Endothelial cell (in vitro differentiated cells): ENCODE measurements at places on chromosomes 7 and 10.
A peak's percentile ranks its signal among the peaks of the same experiment; 100 is the strongest.

- DNase-seq, result no peak
- no peaks in the 10 kb centered on the region for H3K4me1 ChIP-seq
- peaks cover 1% of the 10 kb centered on the region for H3K27me3 ChIP-seq
- no peak overlapping the region for H3K27ac ChIP-seq
- H3K4me3 ChIP-seq, result no peak overlapping the region
- no peaks in the 10 kb centered on the region for H3K36me3 ChIP-seq
Measured at GRCh38 chr7:122686360-122686878, 12.5 kb downstream of the RNF133 start.

DNA sequence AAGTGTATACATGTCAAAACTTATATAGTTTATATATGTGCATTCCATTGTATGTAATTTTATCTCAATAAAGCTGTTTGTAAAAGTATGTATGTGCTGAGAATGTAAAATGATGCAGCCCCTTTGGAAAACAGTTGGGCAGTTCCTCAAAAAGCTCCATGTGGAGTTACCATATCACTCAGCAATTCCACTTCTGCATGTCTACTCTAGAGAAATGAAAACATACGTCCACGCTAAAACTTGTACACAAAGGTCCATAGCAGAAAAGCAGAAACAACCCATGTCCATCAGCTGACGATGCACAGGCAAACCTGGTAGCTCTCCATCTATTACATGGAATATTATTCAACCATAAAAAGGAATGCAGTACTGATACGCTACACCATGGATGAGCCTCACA, 8.3 kb upstream of the RGS10 start:
- H3K27ac ChIP-seq, result no peak overlapping the region
- H3K36me3 ChIP-seq, result peaks cover 6% of the 10 kb centered on the region

DNA sequence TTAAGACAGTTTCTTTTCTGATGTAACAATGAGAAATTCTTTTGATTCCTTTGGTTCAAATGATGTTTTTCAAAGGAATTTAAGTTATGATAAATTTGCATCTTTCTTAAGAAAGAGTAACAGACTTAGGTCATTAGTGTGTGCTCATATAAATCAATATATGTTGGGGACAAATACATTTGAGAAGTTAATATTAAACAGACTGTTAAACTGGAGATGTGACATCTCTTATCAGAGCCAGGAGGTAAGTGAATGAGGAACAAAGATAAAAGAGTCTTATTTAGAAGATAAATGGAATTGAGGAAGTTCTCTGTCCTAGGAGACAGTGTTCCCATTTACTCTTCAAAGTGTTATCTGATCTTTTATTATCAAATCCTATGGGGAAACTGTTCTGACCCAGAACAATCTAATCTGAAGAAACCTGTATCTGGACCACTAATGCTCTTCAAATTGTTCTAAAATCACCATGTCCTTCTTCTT, 104.8 kb upstream of the LAMB4 start:
- peaks cover 3% of the 10 kb centered on the region for H3K27me3 ChIP-seq
- H3K36me3 ChIP-seq, result no peaks in the 10 kb centered on the region
- no peak for DNase-seq
- no peak overlapping the region for H3K4me3 ChIP-seq
- peaks cover 48% of the 10 kb centered on the region for H3K4me1 ChIP-seq

DNA sequence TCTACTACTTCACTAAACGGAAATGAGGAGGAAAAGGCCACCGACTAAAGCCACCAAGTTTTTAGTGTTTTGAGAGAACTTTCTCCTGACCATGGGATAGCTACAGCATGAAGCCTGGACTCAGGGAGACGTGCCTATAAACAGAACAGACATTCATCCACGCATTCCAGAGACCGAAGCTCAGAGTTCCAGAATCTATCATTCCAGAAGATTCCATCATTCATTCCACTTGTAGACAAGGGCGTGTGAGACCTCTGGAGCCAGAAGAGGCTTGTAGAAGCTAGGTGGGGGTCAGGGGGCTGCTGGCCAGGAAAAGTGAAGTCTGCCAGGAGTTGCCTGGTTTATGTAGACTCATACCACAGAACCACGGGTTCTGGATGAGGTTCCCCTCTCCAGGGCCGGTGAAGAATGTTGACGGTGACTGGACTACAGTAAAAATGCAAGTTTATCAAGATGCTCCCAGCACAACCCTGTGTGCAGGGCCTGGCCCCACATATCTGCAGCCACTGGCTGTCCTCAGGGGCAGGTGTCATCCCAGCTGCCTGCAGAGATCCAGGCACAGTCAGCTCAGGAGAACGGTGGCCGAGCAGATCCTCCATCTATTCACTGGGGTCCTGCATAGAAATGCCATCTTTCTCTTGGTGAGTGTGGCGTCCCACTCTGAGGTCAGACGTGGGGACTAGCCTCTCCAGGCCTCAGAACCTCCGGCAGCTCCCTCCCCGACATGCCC, 215.7 kb downstream of the USP6NL start:
- no peak for DNase-seq
- peaks cover 10% of the 10 kb centered on the region for H3K27me3 ChIP-seq
- H3K4me1 ChIP-seq, result peaks cover 3% of the 10 kb centered on the region
- no peak overlapping the region for H3K27ac ChIP-seq
- no peak overlapping the region for H3K4me3 ChIP-seq
- H3K36me3 ChIP-seq, result peaks cover 4% of the 10 kb centered on the region

DNA sequence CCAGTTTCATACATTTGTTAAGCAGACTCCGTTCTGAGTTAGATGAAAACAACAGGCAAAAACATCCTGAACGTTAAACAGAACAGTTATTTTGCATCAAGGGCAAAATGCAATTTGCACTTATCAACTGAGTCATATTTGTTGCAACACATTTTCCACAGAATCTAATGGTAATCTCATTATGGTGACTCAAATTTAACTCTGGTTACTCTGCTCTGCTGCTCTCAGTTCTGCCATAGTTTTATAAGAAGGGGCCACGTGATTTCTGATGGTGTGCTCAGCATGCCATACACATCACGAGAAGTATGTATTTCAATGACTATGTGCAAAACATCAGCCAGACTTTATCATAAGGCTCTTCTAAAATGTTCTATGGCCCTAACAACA, 148.8 kb downstream of the CHCHD3 start:
- no peak overlapping the region for H3K4me3 ChIP-seq
- peaks cover 5% of the 10 kb centered on the region for H3K4me1 ChIP-seq
- H3K36me3 ChIP-seq, result peaks cover 5% of the 10 kb centered on the region
- peaks cover 6% of the 10 kb centered on the region for H3K27me3 ChIP-seq
- no peak overlapping the region for H3K27ac ChIP-seq
- DNase-seq, result no peak

DNA sequence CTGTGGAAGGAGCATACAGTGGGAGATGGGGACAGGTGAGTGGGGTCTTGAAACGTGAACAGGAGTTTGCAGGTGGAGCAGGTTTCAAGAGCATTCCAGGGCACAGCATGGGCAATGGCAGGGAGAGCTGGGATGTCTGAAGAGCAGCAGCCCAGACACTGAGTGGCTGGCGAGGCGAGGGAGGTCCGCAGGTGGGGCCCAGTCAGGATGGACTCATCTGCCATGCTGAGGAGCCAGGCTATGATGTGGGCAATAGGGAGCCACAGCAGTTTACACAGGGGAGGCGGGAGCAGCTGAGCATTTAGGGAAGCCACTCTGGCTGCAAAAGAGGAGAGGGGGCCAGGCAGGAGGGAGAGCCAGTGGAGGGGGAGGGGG, 138.7 kb downstream of the FAM53B start:
- peaks cover 5% of the 10 kb centered on the region for H3K4me1 ChIP-seq
- DNase-seq, result no peak
- H3K4me3 ChIP-seq, result no peak overlapping the region
- peaks cover 9% of the 10 kb centered on the region for H3K27me3 ChIP-seq

- no peaks in the 10 kb centered on the region for H3K27me3 ChIP-seq
- H3K36me3 ChIP-seq, result no peaks in the 10 kb centered on the region
- DNase-seq, result no peak
- no peaks in the 10 kb centered on the region for H3K4me1 ChIP-seq
- no peak overlapping the region for H3K27ac ChIP-seq
- H3K4me3 ChIP-seq, result no peak overlapping the region
Measured at GRCh38 chr7:95190515-95190914, 133.8 kb downstream of the PON1 start.

DNA sequence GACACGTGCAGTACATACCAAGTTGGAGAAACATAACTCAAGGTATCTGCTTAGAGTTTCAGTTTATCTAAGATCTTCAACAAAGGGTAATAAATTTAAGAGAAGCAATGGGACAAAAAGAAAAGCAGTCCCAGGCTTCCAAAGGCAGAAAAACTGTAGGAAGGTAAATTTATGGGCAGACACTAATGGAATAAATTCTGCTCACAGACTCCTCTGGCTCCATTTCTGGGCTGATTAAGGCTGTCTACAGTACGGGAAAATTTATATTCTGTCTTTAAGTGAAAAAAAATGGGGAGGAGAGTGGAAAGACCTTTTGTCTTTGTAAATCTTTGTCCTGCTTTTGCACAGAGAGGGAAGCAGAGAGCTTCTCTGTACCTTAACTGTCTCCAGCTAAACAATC, 587.5 kb upstream of the IGFBP3 start:
- no peak overlapping the region for H3K4me3 ChIP-seq
- H3K27ac ChIP-seq, result no peak overlapping the region
- DNase-seq, result no peak
- H3K36me3 ChIP-seq, result no peaks in the 10 kb centered on the region
- H3K4me1 ChIP-seq, result peaks cover 9% of the 10 kb centered on the region

GRCh38 chr7:50273870-50274269, 30.6 kb upstream of the IKZF1 start:
- no peak overlapping the region for H3K27ac ChIP-seq
- no peak for DNase-seq
- peaks cover 3% of the 10 kb centered on the region for H3K27me3 ChIP-seq
- H3K4me1 ChIP-seq, result no peaks in the 10 kb centered on the region
- no peak overlapping the region for H3K4me3 ChIP-seq
- no peaks in the 10 kb centered on the region for H3K36me3 ChIP-seq

DNA sequence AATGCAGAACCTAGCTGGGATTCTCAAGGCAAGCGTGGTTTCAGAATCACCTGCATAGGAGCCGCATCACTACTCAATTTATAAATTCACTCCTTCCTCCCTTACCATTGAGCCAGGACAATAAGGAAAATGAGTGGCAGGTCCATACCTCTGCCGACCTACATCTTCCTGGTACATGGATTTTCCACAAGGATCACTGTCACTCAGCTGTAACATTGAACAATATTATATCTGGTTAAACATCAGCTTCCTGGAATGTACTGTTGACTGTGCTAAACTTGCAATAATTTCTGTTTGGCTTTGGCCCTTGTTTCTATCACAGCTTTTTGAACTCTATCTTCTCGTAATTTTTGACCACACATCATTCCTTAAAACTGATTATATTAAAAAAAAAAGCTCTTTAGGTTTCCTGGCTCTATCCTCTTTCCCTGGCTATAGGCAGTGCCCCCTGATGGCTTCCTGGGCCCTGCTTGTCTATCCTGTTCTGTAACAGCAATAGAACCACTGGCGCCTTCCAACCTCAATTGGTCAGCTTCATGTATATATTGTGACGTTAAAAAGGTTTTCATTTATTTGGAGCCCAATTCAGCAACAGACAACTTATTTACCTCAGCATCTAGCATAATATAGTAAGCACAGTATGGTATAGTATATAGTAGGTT, 59.2 kb downstream of the RNLS start:
- no peaks in the 10 kb centered on the region for H3K27me3 ChIP-seq
- no peak overlapping the region for H3K27ac ChIP-seq
- H3K36me3 ChIP-seq, result no peaks in the 10 kb centered on the region
- no peak overlapping the region for H3K4me3 ChIP-seq

GRCh38 chr10:46019569-46020343, 10.7 kb downstream of the NCOA4 start:
- peaks cover 54% of the 10 kb centered on the region for H3K4me1 ChIP-seq
- H3K36me3 ChIP-seq, result peaks cover 6% of the 10 kb centered on the region

DNA sequence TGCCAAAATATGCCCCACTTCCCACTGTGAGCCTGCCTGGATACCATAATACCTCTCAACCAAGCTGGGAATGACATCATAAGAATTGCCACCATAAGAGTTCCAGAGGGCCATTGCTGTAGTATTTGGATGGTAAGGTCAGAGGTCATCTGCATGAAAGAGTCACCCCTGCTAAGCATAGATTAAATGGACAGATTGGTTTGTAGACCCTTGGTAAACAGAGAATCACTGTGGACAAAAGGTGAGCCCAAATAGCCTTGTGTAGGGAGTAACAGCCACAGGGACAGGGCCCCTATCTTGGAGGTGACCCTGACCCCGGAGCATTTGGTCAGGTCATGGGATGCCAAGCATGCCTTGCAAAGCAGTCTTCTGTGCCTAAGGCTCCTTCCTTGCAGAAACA, 129.7 kb downstream of the GPAM start:
- no peaks in the 10 kb centered on the region for H3K27me3 ChIP-seq
- no peak overlapping the region for H3K27ac ChIP-seq
- H3K36me3 ChIP-seq, result no peaks in the 10 kb centered on the region
- no peaks in the 10 kb centered on the region for H3K4me1 ChIP-seq

DNA sequence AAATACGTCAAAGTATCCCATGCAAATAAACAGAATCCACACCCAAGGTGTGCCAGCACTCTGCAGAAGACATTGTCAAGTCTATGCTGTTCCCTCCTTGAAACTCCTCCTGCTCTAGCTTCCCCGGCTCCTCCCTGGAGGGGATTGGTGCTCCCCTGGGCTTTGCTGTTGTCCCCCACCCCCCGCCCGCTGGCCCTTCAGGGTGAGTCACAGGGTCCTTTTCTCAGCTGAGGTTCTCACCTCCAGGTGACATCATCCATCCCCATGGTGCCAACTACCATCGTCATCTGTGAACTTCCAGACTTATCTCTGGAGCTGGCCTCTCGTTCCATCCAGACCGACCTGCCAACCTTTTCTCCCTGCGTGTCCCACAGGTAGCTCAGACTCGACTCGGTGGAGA, 77.0 kb downstream of the ITIH5 start:
- no peaks in the 10 kb centered on the region for H3K27me3 ChIP-seq
- DNase-seq, result no peak
- no peak overlapping the region for H3K4me3 ChIP-seq

DNA sequence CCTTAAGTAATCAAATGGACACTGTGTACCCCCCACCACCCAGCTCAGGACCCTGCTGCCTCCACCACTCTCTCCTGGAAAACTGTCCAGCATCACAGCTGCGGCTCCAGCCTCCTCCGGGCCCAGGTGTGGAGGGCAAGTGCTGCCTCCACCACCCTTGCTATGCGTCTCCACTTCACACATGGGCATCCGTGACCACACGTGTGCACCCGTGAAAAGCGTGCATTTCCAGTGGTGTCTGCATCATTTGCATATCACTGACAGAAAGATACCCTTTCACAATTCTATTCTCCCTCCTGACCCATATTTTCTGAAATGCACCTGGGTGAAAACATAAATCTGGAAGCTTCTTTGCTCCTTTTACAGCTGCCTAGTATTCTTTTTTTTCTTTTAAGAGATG, 89.7 kb upstream of the PDGFA start:
- peaks cover 3% of the 10 kb centered on the region for H3K27me3 ChIP-seq
- no peak for DNase-seq
- H3K36me3 ChIP-seq, result peaks cover 10% of the 10 kb centered on the region

- H3K27ac ChIP-seq, result peak overlapping the region; percentile 99
- H3K27me3 ChIP-seq, result peaks cover 32% of the 10 kb centered on the region
- peaks cover 65% of the 10 kb centered on the region for H3K36me3 ChIP-seq
- peaks cover 75% of the 10 kb centered on the region for H3K4me1 ChIP-seq
- no peak for DNase-seq
Measured at GRCh38 chr10:128064970-128065580, 61.1 kb downstream of the MKI67 start.

- no peaks in the 10 kb centered on the region for H3K4me1 ChIP-seq
- no peak overlapping the region for H3K27ac ChIP-seq
- H3K4me3 ChIP-seq, result no peak overlapping the region
- DNase-seq, result no peak
- no peaks in the 10 kb centered on the region for H3K27me3 ChIP-seq
- H3K36me3 ChIP-seq, result no peaks in the 10 kb centered on the region
Measured at GRCh38 chr10:126216632-126216961, 171.7 kb downstream of the ADAM12 start.

GRCh38 chr10:122098924-122099323, 110.0 kb downstream of the TACC2 start:
- no peak overlapping the region for H3K4me3 ChIP-seq
- no peak overlapping the region for H3K27ac ChIP-seq
- H3K36me3 ChIP-seq, result no peaks in the 10 kb centered on the region
- DNase-seq, result no peak
- peaks cover 10% of the 10 kb centered on the region for H3K27me3 ChIP-seq
- H3K4me1 ChIP-seq, result no peaks in the 10 kb centered on the region
